Vein endothelial cell (primary cell): ENCODE measurements at places on chromosomes 4 and X. TPM values are rescaled to one million over a fixed set of nuclear protein-coding genes. Genes with fewer than 3 reads are reported as not detected.

The ARHGAP36 gene
- 0.10 TPM in 1 of 2 replicates, not detected in the other for total RNA-seq

The COL25A1 gene
- 0.33 and 1.7 TPM in 2 replicates for total RNA-seq

The FOXR2 gene
- not detected in 2 replicates for total RNA-seq

The DCAF4L1 gene
- 0.19 and 0.33 TPM in 2 replicates for total RNA-seq

The PTPN13 gene
- total RNA-seq, result 0.33 and 1.6 TPM in 2 replicates

The ESX1 gene
- total RNA-seq, result 0.29 and 0.65 TPM in 2 replicates

The STAG2 gene
- total RNA-seq, result 71.5 and 77.0 TPM in 2 replicates

The FRMPD4 gene
- under 0.01 TPM in 1 of 2 replicates, not detected in the other for total RNA-seq

The GRPR gene
- under 0.01 and 0.19 TPM in 2 replicates for total RNA-seq
